ENCODE measurements at places on chromosomes 5 and 9.

DNA sequence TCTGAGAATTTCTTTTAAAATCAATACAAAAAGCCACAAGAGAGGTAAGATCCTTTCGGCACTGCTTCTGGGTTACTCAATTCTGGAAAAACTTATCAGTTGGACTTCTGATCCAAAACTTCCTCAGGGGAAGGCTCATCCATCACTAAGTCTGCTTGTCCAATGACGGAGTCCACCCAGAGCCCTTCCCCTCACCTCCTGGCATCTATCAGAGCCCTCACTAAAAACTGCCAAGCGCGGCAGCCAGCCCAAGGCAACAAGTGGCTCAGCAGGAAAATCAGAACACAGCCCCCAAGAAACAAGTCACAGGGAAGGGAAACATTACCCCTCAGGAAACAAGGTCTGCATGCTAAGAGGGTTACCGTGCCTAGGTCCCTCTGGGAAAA, 869 bp upstream of the ESM1 start:
- no peak for DNase-seq

- DNase-seq, result no peak
These were observed 26.5 kb upstream of the MROH2B start for GRCh38 chr5:41097642-41098041.

GRCh38 chr9:110911659-110912418, 126.4 kb downstream of the LPAR1 start:
- DNase-seq, result no peak

DNA sequence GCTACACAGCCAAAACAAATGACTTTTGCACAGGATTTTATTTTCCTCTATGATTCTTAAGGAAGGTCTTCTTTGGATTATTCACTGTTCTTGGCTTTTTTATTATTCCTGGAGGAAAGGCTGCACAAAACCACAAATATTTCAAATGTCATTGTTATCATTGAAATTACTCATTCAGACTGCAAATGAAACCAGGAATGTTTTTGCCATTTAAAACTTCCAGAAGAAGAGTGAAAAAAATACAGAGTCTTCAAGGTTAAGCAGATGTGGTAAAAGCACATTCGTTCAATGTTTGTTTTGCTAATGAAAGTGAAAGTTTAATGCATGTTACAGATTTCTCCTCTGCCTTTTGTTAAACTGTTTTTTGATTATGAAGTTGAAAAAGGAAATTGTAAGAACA, 238.2 kb downstream of the TLE4 start:
- DNase-seq, result no peak

DNA sequence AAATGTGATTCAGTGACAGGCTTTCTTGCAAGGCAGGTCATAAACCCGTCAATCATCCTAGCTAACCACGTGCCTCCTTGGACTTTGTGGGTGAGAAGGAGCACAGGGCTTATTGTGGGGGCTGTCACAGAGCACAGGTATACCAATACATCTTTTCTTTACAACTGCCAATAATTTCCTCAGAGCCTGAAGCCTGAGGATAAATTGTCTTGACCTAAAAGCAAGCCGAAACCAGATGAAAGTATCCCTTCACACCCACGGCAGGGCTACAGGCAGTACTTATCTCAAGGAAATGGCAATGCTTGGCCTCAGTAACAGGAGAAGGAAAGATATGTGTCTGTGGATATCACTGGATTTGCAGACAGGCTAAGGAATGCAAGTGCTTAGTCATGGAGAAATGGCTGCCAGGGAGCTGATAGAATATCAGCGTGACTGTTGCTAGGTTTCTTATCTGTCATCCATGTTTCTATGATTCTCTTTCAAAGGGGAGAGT, 90.3 kb upstream of the ZNF366 start:
- DNase-seq, result no peak

DNA sequence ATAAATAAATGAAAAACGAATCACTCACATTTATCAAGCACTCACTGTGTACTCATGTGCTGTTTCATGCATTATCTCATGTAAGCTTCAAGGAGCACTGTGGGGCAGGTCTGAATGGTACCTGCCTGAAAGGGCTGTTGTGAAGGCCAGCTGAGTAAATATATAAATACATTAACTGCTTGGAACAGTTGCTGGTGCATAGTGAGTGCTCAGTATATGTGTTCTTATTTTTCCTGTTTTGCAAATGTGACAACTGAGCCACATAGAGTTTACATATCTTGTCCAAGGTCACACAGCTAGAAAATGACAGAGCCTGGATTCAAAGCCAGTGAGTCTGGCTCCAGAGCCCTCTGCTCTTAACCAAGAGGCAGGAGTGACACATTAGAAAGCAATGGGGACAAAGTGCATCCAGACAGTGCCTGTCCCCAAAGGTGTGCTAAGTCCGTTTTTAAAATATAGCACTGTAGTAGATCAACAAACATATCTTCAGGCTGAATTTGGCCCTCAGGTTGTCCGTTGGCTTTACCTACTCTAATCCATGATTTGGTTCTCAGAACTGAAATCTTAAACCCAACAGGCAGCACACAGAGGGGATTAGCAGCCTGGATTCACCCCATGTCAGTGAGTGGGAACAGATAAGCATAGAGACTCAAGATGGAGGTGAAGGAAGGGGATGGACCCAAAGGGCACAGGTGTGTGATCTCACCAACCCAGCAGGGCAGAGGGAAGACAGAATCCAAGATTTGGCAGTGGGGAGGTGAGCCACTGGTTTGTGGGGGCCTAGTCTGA, 70.8 kb downstream of the WWC1 start:
- DNase-seq, result no peak

DNA sequence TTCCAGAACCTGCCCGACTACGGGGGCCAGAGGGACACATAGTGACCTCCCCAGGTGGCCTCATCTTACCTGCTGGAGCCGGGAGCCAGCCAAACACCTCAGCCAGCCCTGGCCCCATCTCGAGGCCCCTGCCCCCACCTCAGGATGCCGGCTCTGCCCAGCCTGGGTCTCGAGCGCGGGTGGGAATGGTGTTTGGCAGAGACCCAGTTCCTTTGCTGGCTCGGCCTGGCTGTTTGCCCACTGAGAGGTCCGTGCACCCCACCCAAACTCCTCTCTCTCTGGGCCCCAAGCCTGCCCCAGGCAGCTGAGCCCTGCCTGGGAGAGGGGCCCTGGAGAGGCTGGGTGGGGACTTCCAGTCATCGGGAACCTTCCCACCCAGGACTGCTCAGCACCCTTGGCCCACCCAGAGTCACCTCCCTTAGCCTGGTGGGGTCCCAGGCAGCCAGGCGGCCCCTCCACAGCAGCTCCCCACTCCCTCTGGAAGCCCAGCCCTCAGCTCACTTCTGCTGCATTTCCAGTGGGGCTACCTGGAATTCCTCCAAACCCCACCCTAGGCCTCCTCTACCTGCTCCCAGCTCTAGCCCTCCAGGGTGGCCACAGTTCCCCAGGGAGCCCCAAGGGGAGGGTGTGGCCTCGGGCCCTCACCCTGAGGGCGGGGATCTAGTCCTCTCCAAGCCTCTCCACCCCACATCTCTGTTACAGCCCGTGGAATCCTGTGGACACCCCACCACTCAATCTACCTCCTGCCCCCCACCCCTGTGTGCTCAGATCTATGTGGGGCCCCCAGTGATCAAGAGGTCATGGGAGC, 42.4 kb upstream of the UBAC1 start:
- no peak for DNase-seq

DNA sequence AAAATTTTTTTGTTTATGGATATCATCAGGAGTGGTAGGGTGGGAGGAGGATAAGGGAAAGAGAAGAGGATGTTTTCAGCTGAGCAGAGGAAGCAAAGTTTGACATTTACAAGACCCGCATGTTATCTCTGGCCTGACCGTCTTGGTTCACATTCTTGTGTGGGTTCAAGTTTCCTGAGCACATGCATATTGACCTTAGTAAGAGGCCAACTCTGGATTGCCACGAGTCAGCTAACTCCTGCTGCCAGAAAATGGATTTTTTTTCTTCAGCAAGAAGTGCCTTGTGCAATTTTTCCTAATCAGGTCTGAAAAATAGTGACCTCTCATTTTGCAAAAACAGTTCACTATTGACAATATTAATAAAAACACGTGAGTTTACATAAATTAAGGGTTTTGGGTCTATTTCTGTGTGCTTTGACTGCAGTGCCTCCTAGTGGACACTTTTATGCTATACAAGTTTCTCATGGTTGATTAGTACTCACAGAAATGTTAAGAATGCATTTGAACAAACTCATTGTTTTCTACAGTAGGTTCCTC, 27.1 kb upstream of the BASP1 start:
- peak; percentile 46 for DNase-seq

GRCh38 chr9:132125361-132125760, 36.5 kb upstream of the NTNG2 start:
- no peak for DNase-seq

- no peak for DNase-seq
These were observed 75.4 kb downstream of the CFAP77 start for GRCh38 chr9:132485393-132485792.

GRCh38 chr9:37947471-37947870, 43.5 kb upstream of the SLC25A51 start:
- DNase-seq, result no peak

DNA sequence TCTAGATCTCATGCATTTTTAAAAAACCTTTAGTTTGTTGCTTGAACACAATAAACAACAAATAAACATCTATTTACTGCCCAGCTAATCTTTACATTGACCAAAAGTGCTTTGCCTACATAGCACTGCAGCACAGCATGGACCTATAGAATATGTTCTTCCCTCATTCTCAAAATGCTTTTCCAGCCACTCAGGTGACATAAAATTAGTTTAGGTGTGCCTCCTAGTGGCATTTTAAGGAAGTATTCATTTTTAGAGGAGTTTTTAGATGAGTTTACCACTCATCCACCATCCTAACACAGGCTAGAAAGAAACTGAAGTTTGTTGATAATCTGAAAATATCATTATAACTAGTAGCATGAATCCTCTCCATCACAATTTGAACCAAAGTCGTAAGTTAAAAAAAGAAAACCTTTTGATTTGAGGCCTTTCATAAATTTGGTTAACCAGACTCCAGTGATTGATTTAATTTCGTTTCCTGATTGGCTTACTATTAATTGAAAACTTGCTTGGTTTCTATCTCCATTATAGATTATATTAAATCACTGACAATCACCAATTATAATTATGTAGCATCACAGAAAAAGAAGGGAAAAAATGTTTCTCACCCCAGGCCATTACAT, 12.6 kb downstream of the PLGRKT start:
- peak; percentile 18 for DNase-seq

DNA sequence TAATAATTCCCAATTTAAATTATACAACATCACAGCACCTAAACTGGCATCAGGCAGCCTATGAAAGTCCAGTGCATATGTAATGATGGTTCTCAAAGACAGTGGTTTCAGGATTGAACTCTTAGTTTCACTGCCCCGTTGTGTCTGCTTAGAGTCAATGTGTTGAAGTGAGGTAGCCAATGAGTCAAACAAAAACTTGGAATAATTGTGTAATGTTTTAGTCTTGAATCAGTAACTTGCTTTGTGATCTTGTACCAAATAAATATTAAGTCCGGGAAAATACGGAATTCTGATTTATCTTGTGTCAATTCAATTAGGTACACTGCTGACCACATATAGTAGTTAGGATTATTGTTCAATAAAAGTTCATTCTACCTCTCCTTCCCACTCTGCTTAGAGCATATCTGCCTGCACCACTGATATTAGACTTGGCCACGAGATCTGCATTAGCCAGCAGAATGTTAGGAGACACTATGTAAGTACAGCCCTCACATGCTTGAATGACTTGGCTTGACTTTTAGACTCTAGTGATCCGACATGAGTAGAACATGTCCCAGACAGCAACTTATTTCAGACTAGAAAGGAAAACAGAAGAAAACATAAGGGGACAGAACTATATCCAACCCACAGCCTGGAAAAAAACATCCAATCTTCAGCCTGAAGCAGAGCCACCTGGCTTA, 441.5 kb upstream of the PTGER4 start:
- no peak for DNase-seq

DNA sequence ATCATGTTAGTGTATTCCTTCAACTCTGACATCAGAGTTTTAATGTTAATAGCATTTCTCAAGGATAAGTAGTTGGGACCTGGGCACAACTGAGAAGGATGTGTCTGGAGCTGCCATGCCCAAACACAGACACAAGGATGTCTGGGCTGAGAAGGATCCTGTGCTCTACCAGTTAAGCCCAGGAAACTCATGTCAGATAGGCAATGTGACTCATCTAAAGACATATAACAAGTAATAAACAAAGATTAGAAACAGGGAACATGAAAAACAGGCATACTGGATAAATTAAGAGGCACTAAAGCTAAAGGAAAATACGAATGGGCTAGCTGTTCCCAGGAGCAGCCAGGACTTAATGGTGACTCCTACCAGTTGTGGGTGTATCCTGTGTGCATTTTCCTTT, 9.1 kb upstream of the EGFLAM start:
- DNase-seq, result no peak

DNA sequence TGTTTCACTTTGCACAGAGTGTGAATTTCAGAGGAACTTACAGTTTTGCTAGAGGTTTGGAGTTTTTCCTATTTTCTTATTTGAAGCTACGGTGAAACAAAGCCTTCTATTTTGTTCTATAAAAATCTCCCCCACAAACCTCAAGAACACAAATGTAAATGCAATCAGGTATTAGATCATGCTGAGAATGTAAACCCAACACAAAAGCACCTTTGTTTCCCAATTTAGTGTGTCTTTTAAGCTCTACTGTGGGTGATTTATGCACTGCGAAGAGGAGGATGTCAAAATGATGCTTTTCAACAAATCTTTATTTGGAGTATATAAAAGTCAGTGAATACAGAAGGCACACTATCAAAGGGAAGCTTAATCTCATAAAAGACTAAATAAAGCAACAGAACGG, 4.3 kb upstream of the DRD1 start:
- DNase-seq, result no peak

- no peak for DNase-seq
These were observed 37.4 kb downstream of the CSNK1G3 start for GRCh38 chr5:123549256-123549904.

DNA sequence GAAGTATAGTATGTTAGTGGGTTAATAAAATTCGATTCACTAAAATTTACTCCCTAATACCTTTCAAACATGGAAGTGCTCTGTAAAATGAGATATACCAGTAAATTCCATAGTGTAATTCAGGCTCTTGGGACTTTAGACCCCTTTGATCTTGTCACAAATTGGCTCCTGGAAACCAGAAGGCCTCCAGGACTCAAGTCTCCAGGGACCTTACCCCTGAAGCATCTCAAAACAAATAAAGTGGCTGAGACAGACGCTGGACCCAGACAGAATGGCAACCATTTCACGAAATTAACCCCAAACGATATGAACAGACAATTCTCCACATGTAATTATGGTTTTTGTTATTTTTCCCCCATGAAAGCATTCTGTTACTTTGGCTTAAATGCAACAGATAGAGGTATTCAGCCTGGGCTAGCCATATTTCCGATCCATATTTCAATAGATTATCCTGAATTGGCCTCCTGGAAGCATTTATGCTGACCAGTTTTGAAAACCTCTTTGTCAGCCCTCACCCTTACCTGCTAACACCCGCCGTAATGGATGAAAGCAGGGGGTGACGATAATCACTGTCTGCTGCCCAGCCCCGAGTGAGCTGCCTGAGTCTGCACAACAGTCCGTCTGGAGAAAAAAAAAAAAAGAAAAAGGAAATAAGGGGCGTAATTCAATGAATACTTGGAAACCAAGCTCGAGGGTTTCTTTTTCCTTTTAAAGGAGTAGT, 34.1 kb upstream of the EFNA5 start:
- no peak for DNase-seq

Data from KG1 (cell line).